ENCODE measurements at places on chromosomes 6 and 20.

- DNase-seq, result no peak
Observed at GRCh38 chr20:41456351-41456750, 89.7 kb upstream of the EMILIN3 start.

- no peak for DNase-seq
Observed at GRCh38 chr6:195861-196360, 96.4 kb upstream of the DUSP22 start.

GRCh38 chr6:1313767-1314503 lies 2.0 kb downstream of the FOXQ1 start:
- DNase-seq, result no peak

DNA sequence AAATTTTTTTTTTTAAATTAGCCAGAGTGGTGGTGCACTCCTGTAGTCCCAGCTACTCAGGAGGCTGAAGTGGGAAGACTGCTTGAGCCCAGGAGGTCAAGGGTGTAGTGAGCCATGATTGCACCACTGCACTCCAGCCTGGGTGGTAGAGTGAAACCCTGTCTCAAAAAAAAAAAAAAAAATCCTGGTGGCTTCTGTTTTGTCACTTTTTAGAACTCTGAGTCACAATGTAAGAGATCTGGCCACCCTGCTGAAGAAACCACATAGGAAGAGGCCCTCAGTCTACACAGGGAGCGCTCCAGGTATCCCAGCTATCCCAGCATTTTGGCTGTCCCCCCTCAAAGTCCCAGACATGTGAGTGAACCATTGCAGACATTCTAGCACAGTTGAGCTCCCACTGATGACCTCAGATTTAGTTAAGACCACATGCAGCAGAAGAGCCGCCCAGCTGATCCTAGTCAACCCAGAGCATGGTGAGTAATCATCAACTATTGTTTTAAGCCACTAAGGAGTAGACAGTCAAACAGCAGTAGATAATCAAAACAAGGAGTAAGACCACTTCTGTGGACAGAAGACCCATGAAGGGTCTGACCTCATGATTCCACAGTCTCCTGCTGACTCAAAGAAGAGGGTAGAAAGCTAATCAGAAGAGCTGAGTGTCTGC lies 12.7 kb upstream of the ARFGEF2 start:
- DNase-seq, result no peak

DNA sequence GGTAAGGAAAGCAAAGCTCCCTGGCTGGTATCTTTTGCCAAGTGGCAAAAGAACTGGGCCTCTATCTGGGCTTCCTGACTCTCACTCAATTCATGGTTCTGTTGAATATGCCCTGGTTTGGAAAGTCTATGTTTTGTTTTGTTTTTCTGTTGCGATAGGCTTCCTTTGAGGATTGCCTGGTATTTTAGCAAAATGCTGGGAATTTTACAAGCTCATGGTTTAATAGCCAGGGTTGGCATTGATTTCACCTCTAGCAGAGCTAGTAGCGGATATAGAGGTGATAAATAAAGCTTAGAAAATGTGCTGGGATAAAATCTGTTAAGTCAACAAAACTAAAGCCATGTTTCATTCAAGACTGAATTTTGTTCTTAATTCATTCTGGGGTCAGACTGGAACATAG lies 109.9 kb downstream of the RNF144B start:
- no peak for DNase-seq

GRCh38 chr6:36717871-36718540 lies 20.4 kb downstream of the RAB44 start:
- DNase-seq, result no peak

DNA sequence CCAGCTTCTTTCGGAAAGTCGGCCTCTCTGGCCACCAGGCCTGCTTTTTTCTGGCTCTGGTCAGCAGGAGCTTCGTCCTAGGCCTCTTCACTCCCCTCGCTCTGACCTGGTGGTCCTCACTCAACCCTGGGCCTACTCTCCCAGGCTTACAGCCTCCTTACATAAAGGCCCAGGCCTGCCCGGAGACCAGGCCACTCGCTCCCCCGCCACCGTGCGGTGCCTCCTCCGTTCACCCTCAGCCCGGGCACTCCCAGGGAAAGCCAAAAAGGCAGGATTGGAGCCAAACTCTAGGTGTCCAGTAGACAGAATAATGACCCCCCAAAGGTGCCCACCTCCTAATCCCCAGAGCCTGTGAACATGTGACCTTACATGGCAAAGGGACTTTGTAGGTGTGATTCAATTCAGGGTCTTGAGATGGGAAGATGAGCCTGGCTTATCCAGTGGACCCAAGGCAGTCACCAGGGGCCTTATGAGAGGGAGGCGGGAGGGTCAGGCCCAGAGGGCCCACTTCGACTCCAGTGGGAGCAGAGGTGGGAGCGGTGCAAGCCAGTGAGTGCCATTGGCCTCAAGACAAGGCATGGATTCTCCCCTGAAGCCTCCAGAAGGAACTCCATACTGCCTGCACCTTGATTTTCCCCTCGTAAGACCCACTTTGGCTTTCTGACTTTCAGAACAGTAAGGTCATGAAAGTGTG lies 118.6 kb upstream of the PTPN1 start:
- DNase-seq, result no peak

- DNase-seq, result no peak
Observed at GRCh38 chr6:127484212-127484863, 25.1 kb upstream of the KIAA0408 start.

GRCh38 chr20:53890443-53891305 lies 179.7 kb downstream of the BCAS1 start:
- DNase-seq, result no peak

DNA sequence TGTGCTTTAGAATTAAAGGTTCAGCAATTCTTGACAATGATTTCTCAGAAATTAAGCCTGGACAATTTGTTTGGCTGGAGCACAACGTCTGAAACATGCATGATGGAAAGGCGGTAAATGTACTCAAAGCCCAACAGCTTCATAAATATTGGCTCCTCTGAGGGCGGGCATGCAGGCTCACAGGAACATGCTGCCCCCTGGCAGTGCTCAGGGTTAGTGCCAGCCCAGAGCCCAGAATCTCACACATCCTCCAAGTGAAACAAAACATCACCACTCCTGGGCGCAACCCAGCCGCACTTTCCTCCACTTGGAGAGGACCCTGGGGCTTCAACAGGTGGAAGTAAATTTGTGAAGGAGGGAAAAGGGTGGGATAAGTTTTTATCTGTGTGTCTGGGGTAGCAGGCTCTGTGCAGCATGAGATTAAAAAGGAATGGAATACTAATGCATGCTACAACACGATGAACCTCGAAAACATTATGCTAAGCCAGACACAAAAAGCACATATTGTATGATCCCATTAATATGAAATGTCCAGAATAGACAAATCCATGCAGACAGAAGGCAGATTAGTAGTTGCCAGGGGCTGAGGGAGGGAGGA lies 54.1 kb upstream of the PTPRT start:
- no peak for DNase-seq

DNA sequence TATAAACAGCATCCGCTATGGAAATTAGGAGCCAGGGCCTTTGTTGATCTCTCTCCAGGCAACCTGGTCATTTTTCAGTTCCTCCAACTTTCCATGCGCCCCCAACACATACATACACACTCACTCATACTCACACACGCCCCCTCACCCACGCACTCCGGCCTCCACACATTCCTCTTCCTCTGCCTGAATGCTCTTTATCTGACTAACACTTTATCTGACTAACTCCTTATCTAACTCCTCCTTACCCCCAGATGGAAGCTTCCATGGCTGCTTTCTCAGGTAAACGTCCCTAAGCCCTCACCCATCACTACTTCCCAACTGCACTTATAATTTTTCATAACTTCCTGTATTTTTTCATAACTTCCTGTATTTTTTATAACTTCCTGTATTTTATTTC lies 17.4 kb downstream of the CASS4 start:
- DNase-seq, result no peak

DNA sequence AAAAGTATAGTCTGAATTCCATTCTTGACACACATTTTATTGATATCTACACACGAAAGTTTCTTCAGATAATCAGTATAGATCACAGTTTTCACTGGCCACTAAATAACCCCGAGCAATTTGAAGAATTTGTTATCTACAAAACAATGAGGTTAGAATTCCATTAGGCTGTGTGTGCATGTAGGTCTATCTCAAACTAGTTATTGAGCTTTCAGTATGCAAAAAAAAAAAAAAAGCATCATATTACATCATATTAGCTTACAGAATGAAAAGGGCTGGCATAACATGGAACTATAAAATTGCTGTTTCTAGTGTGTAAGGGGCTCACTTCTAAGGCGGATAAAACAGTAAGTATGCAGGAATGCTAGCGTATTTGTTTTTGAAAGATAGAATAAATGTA lies 59.5 kb upstream of the ADGRG6 start:
- no peak for DNase-seq

- no peak for DNase-seq
Observed at GRCh38 chr20:1124421-1124820, 6.0 kb downstream of the PSMF1 start.
